ENCODE measurements at places on chromosomes 7 and 10.

DNA sequence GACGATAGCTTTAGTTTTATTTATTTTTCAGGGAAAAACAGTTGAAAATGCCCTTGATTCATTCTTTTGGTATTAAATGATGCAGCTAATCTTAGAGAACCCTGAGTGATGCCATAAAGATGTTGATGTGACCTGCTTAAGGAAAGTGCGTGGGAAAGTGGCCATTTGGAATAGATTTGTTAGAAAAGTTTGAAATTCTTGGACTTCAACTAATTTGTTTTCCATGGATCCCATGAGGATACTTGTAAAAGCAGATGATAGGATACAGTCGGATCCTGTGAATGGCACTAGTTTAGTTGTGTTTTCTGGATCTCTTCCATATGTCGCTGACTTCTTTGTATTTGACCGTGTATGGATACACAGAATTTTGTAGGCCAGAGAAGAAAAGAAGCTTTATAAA, 69.0 kb downstream of the SEPTIN7 start:
- DNase-seq = no peak

DNA sequence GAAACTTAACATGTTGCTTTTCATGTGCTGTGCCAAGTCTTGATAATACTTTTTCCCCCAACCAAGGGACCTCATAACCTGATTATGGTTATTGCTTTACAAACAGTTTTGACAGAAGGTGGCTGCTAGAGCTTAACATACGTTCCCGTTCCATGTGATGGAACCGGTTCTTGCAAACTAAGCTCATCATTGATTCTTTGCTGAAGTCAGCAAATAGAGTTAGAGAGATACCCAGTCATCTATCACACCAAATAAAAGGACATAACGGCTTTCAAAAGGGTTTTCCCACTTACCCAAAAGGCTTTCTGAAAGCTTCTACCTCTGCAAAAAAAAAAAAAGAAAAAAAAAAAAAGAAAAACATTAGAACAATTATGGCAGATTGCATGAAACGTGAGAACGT, 230.3 kb upstream of the MDFIC start:
- DNase-seq = no peak

GRCh38 chr10:115827231-115828009, 445.6 kb downstream of the GFRA1 start:
- DNase-seq = no peak

DNA sequence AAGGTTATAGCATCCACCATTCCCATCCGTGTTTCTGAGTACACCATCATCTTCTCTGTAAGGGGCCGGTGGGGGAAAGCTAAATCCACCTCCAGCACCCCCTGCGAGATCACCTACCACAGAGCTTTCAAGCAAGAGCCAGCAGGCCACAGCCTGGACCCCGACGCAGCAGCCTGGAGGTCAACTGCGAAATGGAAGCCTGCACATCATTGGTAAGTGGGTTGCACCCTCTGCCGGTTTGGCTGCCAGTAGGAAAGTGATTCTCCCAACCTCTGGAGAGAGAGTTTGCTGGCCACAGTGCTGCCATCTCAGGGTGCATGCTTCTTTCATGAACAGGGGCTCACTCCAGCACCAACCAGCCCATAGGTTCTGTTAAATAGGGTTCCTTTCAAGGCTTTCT, 81.7 kb downstream of the WIPF3 start:
- DNase-seq = no peak
